ENCODE measurements at places on chromosomes 4 and X.
A peak's percentile ranks its signal among the peaks of the same experiment; 100 is the strongest.

GRCh38 chrX:19972984-19973383, 17.9 kb downstream of the BCLAF3 start:
- DNase-seq: no peak

DNA sequence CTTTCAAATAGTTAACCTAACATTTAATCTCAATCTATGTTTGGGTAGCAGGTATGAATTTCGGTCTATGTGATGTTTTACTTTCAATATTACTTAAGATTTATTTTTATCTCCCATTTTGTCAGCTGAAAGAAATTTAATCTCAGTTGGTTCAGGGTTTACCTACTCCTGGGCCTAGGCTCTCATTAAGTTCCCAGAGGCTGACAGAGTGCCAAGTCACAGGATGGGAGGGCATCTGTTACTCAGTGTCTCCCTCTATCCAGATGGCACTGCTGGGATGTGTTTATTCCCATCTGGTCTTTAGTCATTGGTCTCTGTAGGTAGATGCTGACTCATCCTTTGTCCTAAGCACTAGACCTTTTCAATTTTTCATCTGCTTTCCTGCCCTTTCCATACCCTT, 129.4 kb upstream of the ARSJ start:
- DNase-seq: no peak

GRCh38 chrX:19860571-19860970, 26.8 kb downstream of the SH3KBP1 start:
- DNase-seq: no peak

DNA sequence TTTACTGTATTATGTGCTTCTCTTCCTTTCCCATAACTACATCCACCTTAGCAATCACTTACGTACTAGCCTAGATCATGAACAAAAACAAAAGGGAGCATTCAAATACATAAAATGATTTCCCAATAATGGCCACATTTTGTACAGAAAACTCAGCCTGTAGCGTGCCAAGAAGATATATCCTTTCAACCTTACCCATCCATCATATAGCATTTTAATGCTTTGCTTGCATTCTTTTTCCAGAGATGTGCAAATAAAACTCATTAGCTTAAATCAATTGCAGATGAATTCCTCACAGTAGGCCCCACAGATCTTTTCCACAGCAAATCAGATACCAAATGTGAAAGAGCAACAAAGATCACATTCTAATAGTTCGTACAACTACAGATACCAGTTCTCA, 20.8 kb downstream of the GRSF1 start:
- DNase-seq: no peak

- DNase-seq: no peak
These were observed 121.6 kb upstream of the FAT1 start for GRCh38 chr4:186845137-186845842.

GRCh38 chr4:6250235-6250983, 19.2 kb upstream of the WFS1 start:
- peak; percentile 63 for DNase-seq

GRCh38 chr4:164828955-164829354, 48.0 kb upstream of the APELA start:
- DNase-seq: no peak

DNA sequence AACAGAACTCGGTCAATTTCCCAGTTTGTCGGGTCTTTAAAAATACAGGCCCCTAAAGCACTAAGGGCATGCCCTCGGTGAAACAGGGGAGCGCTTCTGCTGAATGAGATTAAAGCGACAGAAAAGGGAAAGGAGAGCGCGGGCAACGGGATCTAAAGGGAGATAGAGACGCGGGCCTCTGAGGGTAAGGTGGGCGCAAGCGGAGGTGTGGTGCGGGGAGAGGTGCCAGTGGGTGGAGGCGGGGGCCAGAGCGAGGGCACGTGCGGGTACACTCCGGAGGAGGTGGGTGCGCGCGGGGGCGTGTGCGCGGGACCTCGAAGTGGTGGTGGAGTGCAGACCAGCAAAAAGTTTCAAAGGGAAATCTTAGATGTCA, 787 bp upstream of the TET2 start:
- DNase-seq: no peak

DNA sequence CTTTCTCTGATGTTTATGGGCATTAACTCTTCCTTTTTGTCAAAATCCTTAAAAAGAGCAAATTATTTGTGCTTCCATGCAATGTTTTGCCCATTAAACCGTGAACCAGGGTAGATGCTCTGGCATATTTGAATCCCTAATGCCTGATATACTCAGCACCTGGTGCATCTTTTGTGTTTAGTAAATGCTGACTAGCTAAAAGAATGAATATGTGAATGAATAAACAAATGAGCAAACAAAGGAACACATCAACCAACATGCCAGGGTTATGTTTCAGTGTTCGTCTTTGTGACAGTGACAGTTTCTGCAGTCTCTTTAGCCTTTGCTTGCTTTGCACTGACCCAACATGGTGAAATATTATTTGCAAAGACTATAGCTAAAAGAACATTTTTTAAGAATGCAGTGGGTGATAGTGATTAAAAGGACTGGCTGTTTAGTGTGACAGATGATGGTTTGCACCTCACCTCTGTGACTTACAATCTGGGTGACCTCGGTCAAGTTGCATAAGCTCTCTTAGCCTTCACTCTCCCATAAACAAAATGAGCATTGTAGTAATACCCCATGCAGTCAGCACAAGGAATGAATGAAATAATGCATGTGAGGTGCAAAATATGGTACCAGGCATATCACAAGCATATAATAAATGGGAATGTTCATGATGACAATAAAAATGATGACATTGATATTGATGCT, 29.5 kb downstream of the SMPX start:
- no peak for DNase-seq

DNA sequence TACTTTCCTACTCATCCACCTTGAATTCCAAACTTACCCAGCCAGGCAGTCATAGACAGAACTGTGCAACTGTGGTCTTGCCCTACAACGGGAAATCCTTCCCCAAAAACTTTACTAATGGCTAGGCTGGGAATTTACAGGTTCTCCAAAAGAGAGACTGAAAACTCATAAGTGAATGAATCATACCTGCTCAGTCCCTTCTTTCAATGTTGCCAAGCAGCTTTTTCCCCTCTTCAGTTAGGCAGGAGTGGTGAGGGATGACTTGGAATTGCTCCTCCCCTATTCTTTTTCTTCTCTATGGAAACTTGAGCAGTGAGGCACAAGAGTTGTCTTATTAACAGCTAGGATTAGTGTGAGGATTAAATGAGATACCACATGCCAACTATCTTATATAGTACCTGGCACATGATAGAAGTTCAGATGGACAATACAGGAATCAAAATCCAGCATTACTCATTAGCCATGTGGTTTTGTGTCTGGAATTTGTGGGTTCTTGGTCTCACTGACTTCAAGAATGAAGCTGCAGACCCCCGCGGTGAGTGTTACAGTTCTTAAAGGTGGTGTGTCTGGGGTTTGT, 105.9 kb downstream of the TEX13A start:
- no peak for DNase-seq

DNA sequence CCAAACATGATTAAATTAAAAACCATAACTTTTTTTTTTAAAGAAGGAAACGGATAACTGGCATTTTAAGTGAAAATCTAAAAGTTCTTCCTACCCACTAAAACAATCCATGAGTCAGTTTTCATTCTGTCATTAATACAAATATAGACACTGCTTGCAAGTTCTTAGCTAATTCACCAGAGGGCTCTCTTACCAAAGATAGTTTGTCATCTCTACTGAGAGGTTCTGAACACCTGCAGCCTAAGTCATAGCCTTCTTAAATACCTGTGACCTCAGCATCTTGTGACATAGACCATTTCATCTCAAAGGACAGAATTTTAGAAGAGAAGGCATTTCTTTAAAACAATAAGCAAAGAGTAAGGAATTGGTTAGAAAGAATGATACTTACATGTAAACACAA, 65.3 kb upstream of the FAM120C start:
- DNase-seq: no peak

DNA sequence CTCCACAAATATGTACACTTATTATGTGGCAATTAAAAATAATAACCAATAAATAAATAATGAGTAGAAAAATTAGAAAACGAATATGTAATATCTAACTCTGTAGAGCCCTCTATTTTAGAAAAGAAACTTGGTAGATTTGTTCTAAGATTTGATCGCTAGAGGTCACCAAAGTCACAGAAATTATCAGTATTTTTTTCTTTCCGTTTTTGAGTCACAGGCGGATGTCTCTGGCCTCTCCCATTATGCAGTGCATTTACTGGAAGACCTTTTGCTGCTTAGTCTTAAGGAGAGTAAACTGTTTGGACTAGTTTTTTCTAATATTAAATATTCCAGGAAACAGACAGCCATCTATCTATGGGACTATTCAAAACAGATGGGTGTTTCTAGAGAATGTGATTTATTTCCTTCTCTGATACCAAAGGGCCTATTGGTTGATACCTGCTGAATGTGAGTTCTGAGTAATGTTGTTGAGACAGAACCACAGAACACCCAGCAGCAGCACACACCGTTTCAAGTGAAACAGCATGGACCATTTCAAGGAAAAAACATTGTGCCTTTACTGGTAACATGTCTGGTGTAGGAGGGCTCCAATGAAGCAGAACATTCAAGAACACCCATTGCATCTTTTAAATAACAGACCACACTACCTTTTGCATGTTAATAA, 34.0 kb upstream of the GYPA start:
- DNase-seq: peak; percentile 38

DNA sequence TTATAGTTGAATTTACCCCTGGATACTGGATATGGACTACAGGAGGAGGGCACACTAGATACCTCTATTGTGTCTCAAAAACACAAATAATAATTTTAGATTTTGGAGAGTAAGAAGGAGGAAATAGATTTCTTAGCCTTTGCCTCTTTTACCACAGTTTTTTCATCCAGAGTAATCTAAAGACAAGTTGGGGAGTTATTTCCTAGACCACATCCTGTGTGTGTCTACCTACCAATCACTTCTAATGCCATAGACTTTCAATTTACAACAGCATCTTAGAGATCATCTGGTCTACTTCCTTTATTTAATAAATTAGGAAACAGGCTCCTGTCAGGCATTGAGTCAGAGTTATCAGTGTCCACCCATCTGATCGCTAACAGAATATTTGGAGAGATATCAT, 191.5 kb downstream of the EDA start:
- DNase-seq: no peak

GRCh38 chr4:118741301-118741855, 56.2 kb downstream of the METTL14 start:
- DNase-seq: no peak

DNA sequence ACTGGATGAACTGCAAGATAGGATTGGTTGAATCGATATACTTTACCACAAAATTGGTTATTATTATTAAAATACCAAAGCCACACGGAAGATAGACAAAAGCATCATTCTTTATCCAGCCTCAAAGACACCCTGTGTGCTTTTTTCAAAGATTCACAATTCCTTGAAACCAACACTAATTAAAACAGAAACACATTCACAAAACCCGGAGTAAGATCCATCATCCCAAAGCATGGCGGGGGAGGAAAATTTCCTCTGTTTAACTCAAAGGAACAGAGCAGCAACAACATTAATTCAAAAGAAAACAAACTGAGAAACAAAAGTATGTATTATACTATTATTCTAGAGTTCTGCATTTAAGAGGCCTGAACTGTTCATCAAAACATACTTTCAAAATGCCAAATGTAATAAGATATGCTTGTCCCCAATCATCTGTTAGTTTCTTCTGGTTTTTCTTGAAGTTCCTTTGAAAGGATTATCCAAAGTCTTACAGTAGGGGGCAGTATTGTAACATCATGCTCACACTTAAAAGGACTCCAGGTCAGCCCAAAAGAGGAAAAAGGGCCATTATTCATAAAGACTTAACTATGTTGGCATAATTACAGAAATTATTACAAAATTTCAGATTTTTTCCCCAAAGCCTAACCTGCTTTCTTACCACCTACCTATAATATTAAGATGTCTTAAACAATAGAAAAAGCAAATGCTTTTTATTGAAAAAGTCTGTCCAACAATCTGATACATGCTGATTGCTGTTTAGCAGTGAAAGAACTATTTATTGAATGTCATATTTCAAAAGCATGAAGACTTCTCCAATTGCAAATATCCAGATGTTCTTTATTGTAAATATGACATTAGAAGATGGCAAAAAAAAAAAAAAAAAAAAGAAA, 168.7 kb downstream of the SCFD2 start:
- peak; percentile 81 for DNase-seq

DNA sequence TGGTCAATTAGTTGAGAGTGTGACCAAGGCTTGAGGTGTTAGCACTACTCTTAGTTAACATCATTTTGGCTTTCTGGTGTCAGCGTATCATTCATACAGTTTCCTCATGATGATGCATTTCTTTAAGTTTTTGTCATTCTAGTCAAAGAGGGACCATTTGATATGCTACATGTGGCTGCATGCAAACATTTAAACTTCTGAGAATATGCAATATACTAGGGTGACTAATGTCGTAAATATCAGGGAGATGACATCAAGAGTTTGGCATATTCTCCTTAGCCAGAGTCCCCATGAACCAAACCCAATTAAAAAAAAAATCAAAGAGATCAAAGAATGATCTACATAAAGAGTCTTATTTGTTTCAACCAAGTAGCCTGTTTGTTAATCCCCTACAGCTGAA, 537.4 kb upstream of the PCDH7 start:
- no peak for DNase-seq

DNA sequence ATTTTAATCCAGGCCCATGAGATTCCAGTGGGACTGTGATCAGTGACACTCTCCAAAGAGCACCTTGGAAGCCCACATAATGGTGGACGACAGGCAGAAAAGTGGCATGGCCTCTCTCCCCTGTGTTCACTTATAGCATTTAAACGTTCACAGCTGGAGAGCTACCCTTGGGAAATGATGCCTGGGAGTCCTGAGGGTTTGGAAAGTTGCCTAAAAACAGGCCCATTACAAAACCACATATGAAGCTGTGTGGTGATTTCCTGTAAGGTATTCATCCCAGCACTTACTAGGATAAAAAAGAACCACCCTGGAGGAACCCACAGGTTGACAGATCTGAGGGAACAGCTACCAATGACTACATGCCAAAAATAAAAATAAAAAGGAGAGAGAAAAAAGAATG, 193.2 kb downstream of the RASL11B start:
- DNase-seq: no peak

DNA sequence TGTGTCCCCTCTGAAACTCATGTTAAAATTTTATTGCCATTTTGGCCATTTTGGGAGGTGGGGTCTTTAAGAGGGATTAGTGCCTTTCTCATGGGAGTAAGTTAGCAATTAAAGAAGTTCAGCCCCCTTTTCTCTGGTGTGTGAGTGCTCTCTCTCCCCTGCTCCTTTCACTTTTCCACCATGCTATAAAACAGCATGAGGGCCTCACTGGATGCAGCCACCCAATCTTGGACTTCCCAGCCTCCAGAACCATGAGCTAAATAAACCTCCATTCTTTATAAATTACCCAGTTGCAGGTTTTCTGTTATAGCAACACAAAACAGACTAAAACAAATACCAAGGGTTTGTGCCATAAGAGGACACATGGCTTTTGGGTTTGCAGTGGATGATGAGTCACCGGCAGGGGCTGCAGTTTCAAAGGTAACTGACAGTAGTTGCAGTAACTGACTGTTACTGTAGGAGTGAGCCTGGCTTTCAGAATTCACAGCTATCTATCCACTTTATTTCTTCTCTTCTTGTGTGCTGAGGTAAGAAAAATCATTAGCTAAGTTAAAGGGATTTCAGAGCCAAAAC, 121.5 kb downstream of the PPEF1 start:
- DNase-seq: no peak
